ENCODE measurements at places on chromosomes 11 and 22.

- peak; percentile 48 for DNase-seq
Observed at GRCh38 chr11:8671193-8671612, 11.3 kb downstream of the TRIM66 start.

DNA sequence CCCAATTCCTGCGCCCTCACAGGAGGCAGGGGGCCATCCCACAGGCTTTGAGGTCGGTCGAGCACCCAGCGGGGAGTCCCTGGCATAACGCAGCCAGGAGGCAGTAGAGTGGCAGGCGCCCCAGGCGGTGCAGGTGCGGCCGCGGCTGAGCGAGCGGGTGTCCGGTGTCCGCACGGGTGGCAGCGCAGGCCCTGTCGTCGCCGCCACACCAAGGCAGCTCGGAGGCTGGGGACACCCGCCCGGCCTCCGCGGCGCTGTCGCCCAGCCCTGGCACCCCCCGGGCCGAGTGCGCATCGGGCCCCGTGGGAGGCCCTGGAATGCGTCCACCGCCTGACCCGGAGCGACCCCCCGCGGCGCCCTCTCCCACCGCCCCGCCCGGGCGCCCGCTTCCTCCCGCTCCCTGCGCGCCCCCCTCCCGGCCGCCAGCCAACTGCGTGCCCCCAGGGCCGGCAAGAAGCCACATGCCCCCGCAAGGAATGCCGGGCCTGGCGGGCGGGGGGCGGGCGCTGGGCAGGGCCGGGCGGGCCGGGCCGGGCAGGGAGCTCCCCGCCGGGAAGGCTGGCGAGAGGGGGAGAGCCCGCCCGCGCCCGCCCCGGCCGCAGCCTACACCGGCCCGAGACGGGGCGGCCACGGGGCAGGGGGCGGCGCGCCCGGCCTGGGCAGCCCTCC is 33.9 kb downstream of the PRDM11 start:
- DNase-seq, result no peak

DNA sequence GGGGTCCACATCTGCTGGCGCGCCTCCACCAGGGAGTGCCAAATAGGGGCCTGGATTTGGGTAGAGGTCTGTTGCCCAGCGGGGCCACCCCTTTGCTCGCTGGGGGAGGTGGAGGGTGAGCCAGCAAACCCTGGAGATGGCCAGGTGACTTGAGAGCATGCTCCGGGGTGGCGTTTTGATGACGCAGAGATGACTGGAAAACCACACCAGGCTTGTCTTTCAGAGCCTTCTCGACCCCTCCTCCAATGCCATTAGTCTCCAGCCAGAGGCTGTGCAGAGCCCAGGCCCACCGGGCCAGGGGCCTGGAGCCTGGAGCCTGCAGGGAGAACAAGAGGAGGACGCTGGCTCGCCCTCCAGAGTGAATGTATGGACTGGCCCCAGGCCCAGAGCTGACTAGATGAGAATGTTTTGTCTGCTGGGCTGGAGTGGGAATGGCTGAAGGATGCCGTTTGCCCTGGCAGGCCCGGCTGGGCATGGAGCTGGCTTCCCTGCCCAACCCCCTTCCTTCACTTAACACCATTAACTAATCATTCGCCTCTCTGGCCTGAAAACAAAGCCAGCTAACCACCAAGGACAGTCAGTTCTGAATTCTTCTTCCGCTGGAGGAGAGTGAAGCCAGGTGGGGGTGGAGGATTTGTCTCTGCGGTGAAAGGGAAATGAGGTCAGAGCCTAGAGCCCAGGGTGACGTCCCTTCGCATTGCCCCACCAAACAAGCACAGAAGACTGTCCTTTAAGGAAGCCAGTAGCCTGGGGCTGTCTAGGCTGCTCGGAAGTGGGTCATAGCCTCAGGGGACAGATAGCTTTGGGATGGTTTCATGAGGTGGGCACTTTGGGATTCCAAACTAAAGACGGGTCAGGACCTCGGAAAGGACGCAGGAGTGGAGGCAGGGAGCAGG is 1.6 kb upstream of the MCAM start:
- DNase-seq, result peak; percentile 37

DNA sequence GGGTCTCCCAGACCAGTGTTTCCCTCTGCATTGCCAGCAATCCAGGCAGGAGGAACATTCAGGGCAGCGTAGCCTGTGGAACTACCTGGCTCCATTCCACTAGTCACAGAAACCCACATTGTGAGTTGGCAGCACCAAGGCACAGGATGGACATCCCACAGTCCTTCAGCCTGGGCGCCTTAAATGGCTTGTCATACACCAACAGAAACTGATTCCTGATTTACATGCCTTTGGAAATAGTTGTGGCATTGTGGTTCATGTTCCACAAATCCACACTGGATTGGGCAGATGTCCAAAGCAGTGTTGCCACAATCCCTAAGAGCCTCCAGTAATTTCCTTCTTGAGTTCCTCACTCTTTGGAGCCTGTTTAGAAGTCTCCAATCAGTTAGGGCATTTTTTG is 225.6 kb downstream of the BLID start:
- no peak for DNase-seq

GRCh38 chr22:29661336-29661735 is 57.9 kb downstream of the NF2 start:
- no peak for DNase-seq

DNA sequence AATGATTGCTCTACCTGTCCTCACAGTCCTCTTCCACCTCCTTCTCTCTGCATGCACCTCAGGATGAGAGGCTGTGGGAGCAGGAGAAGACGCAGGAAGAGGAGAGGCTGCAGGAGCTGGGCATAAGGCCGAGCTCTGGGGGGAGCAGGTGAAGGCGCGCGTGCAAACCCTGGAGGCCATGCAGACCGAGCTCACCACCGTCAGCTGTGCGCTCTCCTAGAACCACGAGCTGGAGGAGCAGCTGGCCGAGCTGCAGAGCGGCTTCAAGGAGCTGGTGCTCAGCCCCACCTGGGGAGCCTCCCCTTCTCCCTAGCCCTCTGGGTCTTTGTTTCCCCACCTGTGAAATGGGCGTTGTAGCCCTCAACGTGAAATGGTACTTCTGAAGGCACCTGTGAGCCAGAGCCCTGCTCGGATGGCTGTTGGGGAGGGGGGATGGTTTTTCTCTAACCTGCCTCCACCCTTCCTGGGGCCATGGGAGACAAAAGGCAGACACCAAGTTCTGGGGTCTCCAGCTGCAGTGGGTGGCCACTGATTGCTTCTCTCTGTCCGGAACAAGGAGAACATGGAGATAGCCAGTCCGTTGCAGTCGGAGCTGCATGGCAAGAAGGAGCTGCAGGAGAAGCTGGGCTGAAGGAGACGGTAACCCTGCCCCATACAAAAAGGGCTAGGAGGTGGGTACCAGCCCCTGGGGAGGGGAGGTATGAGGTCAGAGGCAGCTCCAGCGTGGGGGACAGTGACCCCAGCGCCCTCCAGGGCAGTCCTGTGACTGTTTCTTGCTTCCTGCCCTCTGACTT is 65.2 kb upstream of the A4GALT start:
- no peak for DNase-seq
